ENCODE measurements at places on chromosomes 16 and 17.

GRCh38 chr17:40419559-40420331, 2.0 kb upstream of the TOP2A start:
- no peak for DNase-seq

DNA sequence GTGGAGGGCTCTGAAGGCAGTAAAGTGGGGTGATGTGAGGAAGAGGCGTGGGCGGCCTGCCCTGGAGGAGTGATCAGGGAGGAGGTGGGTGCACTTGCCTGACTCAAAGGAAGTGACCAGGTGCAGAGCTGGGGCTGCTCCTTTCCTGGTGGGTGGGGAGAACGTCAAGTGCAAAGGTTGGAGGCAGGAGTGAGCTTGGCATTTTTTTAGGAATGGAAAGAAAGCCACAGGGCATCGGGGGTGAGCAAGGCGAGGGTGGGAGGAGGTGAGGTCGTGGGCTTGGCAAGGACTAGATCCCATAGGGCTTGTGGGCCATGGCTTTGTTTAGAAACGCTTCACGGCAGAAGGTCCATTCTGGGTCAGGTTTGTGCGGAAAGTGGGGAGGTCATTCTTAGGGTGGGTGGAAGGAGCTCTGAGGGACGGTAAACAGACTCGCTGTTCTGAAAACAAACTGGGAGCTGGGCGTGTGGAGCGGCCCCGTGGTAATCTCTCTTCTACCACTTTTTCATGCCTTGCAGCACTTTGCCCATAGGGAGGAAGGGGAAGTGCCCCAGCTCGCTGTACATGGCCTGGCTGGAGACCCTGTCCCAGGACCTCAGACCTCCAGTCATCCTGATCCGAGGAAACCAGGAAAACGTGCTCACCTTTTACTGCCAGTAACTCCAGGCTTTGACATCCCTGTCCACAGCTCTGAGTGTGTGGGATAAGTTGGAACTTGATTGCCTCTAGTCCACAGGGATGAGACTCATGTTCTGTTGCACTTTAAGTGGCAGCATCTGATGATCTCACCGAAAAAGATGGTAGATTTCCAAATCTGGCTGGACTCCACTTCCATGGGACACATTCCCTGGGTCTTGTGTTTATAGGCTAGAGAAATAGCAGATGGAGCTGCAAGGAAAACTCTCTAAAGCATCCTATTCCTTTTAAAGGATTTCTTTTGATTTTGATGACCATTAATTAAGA, 18.9 kb upstream of the HERPUD1 start:
- DNase-seq: no peak

DNA sequence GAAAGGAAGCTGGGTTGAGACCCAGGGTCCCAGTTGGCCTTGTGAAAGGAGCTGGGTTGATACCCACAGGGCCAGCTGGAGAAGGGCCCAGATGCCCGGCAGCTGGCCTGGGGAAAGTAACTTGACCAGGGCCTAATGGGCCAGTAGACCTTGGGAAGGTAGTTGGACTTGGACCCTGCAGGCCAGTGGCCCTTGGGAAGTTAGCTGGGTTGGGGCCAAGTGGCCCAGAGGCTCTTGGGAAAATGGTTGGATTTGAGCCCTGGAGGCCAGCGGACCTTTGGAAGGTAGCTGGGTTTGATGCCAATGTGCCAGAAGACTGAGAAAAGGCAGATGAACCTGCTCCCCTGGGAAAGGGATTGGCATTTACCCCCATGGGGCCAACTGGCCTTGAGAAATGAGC, 13.4 kb downstream of the CHTF8 start:
- DNase-seq: no peak

- no peak for DNase-seq
Observed at GRCh38 chr16:28309811-28310311, 17.5 kb downstream of the SBK1 start.

- no peak for DNase-seq
Observed at GRCh38 chr16:49688036-49688697, 167.7 kb downstream of the ZNF423 start.

GRCh38 chr17:61127960-61128359, 271.7 kb upstream of the TBX2 start:
- no peak for DNase-seq

GRCh38 chr16:66107661-66108060, 258.8 kb upstream of the CDH5 start:
- DNase-seq: no peak

Data from SK-MEL-5 (cell line).